Stimulated activated CD4-positive, alpha-beta T cell treated with anti-CD3 and anti-CD28 coated beads, Interleukin-12 subunit alpha, Interleukin-12 subunit beta, amount 100 ng/mL, for 48 hours (primary cell): ENCODE measurements at places on chromosomes 16 and 17.

DNA sequence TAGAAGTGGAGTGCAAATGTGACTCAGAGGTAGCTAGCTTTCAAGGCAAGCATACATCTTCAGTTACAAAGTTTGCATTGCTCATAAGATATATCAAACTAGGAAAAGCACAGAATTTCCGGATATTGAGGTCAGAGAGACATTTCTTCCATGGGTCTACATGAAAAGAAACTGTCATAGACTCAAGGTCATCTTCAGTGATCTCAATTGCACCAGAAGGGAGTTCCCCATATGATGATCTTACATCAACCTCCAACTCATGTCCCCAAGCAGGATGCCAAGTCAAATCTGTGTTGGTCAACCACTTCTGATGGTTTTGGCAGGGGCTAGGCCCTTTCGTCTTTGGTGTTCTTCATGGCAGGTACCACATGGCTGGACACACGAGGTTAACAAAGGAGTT is 459.9 kb upstream of the MAF start:
- no peak for DNase-seq

- DNase-seq: no peak
Observed at GRCh38 chr16:12499032-12499745, 304.5 kb downstream of the CPPED1 start.

DNA sequence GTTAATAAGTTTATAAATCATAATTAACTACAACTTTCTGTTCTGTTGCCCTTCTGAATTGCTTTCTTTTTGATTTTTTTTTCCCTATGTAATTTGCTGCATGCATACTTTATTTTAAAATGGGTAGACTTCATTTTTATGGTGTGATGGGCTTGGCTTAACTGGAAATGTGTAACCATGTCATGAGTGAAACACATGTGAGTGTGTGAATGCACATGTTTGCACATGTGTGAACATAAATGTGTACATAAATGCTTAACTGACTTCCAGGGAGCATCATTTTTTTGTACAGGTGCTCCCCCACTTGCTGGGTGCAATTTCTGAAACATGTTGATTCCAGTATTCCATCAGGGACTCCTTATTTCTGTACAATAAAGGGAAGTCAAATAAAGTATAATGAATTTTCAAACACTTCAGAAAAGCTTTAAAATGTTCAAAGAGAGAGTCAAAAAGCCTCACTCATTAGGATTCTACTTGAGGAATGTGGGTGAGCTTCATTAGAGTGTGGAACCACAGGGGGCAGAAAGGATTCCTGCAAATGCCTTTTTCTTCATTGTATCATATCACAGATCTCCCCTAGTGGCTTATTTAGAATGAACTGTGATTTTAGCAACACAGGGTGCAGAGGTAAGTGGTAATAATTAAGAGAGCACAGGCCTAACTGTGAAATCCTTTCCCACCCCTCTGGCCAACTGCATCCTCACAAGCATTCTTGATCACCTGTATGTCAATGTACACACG is 31.7 kb upstream of the CDH11 start:
- no peak for DNase-seq

DNA sequence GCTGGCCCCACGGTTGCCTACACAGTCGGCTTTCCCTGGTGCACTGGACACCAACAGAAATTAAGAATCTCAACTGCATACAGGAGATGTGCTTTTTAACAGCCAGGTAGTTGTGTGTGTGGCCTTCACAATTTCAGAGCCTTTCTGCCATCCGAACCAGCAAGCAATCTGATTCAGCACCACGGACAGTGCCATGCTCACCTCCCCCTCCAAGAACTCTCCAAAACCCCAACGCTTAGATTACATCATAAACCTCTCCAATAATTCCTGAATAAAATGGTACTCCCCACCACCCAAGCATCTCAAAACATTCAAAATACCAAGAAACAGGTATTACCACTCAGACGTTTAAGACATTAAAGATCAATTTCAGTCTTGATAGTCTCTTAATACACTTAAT is 31.8 kb downstream of the USP7 start:
- DNase-seq: peak; percentile 30

DNA sequence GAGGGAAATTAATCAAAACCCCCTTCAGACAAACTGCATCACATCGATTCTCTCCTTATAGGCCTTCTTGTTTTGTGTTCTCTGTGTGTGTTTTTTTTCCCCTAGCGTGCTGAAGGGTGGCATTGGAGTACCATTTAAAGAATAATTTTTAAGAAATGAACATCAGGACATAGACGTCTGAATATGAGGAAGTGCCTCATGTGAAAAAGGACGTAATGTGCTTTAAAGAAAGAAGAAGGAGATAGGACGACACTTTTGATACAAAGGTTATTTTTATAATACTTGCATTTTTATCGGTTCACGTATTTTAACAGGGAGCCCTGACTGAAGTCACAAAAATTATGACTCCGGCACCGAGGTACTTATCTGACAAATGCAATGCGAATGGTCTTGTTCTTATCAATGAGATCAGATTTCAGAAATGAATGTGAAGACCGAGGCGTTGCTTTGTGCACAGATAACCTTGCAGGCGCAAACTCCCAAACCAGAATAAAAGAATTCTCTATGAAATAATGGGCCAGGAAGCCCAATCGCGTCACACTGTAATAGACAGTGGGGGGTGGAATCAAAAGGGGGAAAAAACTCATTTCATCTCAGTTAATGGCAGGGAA is 606.3 kb downstream of the MAF start:
- DNase-seq: no peak

DNA sequence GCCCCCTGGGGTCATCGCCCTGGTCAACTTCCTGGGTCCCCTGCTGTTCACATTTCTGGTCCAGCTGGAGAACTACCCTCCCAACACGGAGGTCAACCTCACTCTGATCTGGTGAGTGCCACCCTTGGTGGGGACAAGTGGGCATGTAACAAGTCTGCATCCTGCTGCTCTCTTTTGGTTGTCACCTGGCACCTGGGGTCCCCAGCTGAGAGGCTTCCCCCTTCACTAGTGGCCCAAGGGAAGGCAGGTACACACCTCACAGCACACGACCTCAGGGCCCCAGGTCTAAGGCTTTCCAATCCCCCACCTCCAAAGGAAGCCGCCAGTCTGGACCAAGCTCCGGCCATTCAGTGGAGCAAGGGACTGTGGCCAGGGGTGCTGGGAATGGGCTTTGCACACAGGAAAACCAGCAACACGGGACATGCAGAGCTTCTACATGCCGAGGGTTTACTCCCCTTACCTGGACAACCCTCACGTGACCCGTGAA is 4.4 kb downstream of the TMC8 start:
- DNase-seq: no peak

GRCh38 chr17:9146064-9146463 is 124.8 kb downstream of the NTN1 start:
- no peak for DNase-seq

GRCh38 chr17:27915709-27916108 is 22.5 kb upstream of the LYRM9 start:
- no peak for DNase-seq

DNA sequence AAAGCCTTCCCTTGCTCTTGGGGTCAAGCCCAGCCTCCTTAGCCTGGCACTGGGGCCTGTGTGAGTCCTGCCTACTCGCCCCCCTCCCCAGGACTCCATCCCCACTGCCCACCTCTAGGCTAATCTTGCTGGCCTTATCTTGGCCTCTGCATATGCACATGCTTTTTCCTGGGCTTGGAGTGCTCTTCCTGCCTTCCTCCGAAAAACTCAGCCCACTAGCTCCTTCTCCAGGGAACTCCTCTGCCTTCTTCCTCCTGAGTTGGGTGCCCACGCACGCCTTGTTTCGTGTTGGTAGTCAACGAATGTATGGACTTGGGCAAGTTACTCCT is 16.5 kb downstream of the TBX2 start:
- no peak for DNase-seq

- no peak for DNase-seq
Observed at GRCh38 chr17:19348081-19348650, 14.4 kb downstream of the B9D1 start.

DNA sequence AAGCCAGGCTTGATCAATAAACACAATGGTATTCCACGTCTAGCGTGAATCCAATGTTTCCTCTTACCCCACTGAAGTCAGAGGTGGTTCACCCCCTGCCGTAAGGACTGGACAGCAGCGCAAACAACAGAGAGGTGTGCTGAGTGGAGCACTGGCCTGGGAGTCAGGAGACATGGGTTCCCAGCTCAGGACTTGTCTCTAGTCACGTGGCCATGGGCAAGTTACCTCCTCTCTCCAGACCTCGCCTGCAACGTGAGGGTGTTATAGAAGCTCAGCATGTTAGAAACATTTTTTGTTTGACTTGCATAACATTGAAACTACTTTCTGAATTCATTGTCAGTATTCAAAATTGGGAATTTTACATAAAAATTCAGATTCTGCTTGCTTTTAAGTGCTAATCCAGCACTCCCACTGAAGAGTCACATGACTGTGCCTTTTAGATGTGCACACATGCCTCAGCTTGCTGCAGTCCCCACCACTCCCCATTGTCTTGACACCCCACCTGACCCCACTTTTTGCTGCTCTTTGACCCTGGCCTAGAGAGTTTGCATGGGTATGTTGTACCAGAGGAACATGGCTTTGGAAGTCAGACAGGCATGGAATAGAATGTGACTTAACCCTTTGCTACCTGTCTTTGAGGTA is 8.8 kb upstream of the CPNE2 start:
- DNase-seq: no peak

GRCh38 chr16:58025351-58026138 is at the start of gene MMP15:
TSS of gene MMP15 (plus strand) at chr16:58025754. CDS start at chr16:58026351, 597 bp downstream.
- DNase-seq: peak; percentile 32

DNA sequence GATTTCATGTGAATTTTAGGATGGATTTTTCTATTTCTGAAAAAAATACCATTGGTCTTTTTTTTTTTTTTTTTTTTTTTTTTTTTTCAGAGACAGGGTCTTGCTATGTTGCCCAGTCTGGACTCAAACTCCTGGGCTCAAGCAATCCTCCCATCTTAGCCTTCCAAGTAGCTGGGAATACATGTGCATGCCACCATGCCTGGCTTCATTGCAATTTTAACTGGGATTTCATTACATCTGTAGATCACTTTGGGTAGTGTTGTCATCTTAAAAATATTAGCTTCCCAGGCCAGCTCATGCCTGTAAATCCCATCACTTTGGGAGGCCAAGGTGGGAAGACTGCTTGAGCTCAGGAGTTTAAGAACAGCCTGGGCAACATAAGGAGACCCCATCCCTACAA is 54.8 kb downstream of the TOM1L2 start:
- no peak for DNase-seq

GRCh38 chr16:2427526-2427925 is 1.7 kb upstream of the CCNF start:
- DNase-seq: no peak

- no peak for DNase-seq
Observed at GRCh38 chr16:88406096-88407041, 23.6 kb downstream of the ZNF469 start.

GRCh38 chr17:39244016-39244599 is 18.4 kb upstream of the STAC2 start:
- DNase-seq: no peak

- no peak for DNase-seq
Observed at GRCh38 chr17:64009571-64010402, 10.6 kb downstream of the ICAM2 start.

GRCh38 chr17:77281904-77282367 is 141.2 kb downstream of the SEC14L1 start:
- DNase-seq: no peak

- DNase-seq: no peak
Observed at GRCh38 chr16:23105309-23105708, 43.9 kb downstream of the USP31 start.

DNA sequence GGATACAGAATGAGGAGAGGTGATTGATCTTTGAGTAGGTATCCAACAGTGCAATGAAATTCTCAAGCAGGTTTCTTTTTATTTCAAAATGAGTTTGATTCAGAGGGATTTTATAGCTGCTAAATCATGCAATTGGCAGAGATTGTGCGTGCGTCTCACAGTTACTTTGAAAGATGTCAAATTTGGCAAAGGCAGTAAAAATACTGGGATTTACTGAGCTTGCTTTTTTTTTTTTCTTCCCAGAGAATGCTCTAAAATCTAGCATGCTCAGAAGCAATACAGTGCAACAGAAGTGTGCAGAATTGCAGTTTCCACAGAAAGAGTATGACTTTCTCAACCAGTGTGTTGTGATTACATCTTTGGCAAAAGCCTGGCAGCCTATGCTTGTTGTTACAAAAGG is 410.7 kb upstream of the GOT2 start:
- DNase-seq: no peak

DNA sequence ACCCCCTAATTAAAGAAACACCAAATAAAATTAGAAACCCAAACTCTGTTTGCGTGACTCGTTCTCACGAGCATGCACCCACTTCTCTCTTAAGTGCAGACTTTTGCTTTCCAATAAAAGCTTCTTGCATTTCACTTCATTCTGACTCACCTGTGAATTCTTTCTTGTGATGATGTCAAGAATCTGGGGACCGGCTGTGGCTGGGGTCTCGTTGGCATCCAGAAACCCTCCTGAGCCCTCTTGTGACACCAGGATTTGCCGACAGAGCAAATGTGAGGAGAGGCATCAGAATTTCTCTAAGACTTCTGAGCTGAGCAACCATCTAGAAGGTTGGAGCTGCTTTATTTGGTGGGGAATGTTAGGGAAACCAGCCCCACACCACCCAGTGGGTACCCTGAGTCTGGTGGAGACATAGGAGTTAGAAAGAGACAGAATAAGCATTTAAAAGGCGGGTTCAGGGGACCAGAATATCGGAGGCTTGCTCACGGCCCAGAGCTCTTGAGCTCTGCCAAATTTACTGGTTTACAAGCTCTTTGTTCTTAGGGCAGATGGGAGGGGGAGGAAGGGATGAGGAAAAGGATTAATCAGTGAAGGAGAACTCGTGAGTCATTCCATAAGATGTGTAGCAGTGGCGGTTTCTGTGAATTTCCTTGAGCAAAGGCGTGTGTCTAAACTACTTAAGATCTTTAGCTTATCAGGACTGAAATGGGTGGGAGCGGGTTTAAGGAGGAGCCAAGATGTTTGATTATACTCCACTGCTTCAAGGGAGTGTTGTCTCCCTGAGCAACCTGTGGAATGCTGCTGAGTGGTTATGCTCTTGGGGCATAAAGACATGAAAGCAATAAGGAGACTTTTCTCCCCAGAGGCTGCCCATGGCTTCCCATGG is 24.2 kb upstream of the TMC5 start:
- DNase-seq: no peak

- no peak for DNase-seq
Observed at GRCh38 chr17:8417806-8418205, 17.9 kb upstream of the NDEL1 start.
